Effector CD4-positive, alpha-beta T cell (primary cell): ENCODE measurements at places on chromosomes 6 and 20.

DNA sequence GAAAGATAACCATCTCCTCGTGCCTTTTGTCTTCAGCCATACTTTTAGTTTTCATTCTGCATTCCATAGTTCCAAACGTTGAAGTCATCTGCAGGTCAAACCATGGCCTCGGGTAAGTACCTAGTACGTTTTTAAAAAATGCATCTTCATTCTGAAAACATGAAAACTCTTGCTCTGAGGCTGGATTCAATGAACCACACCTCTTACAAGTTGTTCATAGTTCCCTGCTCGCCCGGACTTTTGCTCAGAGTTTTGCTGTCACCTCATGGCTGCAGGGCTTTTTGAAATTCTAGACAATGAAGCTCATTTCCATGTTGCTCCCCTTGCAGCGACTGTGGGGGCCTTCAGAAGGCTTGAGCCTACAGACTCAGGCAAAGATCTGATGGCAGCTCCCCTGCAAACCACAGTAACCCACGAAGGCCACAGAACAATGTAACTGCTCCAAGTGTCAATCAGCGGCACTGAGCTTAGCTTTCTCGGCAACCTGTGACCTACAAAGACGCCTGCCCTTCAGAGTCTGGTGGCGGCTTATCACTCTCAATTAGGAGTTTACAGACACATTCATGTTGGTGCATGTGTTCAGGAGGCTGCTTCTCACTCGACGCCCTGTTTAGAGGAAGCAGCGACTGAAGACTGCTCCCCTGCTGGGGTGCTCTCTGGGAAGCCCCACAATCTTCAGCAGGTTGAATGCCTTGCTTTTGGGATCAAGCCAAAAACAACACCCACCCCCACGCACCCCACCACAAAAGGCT is 61.2 kb downstream of the FOXC1 start:
- no peak for DNase-seq

- DNase-seq: no peak
These were observed 116.5 kb downstream of the TCP11 start for GRCh38 chr6:35024551-35025054.

- no peak for DNase-seq
These were observed 150.8 kb upstream of the RIPOR2 start for GRCh38 chr6:25086500-25087091.

DNA sequence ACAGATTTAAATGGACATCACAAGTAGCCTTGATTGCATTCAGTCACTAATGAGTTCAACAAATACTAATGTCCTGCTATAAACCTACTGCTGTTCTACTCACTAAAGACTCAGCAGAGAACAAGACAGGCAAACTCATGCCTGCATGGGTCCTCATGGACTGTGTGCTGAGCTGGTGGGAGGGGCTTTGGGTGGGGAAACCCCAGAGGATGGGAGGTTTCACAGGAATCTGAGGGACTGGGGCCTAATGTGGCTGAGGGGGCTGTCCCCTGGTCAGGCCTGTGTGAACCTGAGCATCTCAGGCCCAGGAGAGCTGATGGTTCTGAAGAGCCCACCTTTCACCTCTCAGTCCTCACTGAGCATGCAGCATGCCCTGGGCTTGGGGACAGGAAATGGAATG is 1.4 kb downstream of the CST8 start:
- no peak for DNase-seq

DNA sequence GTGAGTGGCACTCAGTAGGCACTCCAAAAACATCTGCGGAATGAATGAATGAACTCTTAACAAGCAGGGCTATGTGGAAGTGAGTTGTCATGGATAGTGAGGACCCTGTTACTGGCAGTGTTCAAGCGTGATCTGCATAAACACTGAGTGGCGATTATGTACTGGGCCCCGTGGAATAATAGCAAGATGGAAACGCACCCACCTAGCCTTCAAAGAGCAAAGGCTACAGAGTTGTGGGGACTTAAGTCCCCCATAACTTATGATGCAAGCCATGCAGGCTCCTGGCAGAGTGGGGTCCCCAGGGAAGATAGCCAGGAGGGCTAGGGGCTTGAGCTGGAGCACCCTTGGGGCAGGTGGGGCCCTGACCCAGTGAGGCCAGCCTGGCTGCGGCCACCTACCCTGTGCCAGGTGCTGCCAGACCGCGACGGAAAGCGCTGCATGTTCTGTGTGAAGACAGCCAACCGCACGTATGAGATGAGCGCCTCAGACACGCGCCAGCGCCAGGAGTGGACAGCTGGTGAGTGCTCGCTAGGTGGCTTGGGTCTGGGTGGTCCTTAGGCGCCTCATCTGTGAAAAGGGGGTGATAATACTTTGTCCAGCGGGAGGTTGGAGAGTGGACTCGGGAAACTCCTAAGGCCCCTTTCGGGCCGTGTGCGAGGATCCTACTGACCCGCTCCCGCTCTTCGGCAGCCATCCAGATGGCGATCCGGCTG is 20.0 kb downstream of the DEF6 start:
- DNase-seq: no peak

- no peak for DNase-seq
These were observed 309.0 kb upstream of the PTCHD4 start for GRCh38 chr6:48419992-48420391.

DNA sequence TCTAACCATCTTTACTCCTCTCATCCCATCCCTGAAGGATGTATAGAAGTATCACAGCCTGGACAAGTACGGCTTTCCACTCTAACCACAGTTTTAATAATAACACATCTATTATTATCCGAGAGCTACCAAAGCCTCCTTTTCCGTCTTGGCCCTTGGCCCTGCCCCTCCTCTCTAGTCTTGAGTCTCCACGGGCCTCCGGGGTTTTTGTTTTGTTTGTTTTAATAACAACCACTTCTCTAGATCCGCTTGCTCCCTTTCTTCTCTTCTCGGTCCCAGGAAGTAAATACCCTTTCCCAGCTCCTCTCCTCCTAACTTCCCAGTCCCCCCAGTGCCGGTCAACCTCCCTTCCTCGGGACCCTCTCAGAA is 661 bp downstream of the LCA5 start:
- no peak for DNase-seq

DNA sequence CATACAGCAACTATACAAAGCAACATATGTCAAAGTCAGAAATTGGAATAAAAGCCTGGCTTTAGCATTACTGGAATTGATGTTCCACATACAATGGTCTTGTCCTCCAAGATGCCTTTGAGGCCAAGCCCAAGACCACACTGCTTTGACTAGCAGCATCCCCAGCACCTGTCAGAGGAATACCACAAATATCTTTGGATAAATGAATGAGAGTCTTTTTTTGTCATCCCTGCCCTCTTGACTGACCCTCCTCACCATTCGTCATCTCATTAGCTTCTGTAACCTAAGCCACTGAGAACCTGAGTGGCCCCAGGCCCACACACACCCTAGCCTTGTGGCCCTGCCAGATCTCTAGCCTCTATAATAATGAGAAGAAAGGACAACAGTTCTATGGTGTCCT is 48.5 kb downstream of the TNFRSF21 start:
- DNase-seq: no peak

DNA sequence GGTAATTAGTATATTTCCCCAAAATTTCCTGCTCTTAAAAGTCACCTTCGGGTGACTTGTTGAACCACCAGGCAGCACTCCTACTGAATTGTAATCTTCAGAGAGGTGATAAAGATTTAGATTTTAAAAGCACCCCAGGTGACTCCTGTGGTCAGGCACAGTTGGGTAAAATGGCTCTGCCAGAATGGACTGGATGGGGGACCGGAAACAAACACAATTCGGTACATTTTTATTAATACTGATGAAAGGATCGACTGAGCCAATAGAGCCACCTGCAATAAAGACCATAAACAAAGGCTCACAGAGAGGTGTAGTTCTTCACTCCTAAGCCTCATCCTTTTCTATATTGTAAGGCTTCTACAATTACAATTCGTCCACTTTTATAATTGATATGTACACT is 19.6 kb upstream of the FAM83C start:
- DNase-seq: no peak

DNA sequence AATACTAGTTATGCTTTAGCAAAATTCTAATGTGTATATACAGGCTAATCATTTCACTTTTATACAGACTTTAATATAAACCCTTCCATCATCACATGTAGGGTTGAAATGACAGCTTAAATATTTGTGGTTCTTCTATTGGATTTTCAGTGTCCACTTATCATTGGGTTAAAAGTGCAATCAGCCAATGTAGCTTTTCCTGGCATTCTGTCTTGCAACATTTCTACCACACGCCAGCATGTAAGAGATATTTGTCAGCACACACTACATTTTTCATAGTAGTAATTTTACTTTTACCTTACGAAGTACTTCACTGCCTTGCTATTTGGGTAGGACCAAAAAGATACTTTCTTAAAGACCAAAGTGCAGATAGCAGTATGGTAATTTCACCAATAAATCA is 252.0 kb downstream of the TBX18 start:
- DNase-seq: no peak

DNA sequence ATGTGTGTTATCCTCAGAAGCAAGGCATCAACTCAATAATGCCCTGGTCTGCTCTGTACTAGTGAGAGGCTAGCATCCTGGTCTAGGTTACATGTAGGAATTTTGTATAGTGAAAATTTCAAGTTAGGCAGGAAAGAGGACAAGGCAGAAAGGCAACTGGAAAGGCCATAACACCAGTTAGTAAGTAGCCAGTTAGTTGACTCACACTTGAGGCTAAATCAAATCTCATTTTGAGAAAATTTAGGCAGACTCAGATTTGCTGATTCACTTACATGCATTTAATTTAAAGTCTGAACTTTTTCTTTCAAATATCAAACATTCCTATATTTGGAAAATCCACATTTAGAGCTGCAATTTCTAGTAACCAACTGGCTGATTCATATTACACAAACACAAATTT is 184.5 kb upstream of the TCF21 start:
- DNase-seq: no peak

DNA sequence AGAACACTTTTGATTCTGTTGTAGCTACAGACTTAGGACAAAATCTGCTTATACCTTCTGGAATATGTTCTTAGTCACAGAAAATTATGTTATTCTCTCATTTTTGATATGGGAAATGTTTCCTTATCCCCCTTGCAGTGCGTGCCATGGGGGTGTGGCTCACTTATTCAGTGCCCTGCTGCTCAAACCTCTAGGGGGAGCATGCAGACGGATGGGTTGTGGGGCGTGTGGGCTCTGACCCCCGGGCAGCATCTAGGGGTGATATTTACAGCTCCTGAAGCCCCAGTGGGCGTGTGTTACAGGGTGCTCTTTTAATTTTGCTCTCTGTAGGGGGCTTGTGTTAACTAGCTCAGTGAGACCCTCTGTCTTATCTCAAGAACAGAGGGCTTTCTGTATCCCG is 61.3 kb upstream of the FERMT1 start:
- no peak for DNase-seq

- DNase-seq: no peak
These were observed 107.8 kb downstream of the DHX35 start for GRCh38 chr20:39069976-39070375.

DNA sequence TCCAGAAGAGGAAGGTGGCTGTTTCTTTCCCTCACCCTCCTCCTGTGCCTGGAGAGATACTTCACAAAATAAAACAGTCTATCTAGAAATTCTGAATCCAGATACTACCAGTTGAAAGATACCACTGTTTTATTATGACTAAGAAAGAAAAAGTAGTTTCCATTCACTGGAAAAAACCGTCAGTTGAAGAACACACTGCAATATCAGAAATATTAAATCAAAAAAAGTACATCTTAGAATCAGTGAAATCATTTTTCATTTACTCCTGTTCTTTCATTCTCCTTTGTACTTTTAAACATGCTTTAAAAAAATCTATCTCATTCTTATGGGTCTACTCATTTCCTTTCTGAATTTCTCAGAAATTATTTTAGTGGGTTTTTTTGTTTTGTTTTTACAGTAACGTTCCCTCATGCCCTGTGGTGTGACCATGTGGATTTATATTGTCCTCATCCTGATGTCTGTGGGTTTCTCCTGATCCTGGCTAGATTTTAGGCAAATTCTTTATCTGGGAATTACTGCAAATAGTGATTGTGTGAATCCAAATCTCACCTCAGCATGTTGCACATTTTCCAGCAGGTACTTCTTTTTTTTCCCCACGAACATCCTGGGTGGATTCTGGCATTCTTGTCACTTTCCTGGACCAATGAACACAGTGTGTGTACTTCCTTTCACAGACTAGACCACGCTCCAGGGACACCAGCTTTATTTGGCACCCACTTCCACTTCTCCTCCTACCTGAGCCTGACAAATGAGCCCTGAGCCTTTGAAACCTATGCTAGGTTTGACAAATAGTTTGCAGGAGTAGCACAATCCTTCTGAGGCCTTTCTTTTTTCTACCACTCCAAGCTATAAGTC is 114.0 kb upstream of the LAMP5 start:
- DNase-seq: no peak

DNA sequence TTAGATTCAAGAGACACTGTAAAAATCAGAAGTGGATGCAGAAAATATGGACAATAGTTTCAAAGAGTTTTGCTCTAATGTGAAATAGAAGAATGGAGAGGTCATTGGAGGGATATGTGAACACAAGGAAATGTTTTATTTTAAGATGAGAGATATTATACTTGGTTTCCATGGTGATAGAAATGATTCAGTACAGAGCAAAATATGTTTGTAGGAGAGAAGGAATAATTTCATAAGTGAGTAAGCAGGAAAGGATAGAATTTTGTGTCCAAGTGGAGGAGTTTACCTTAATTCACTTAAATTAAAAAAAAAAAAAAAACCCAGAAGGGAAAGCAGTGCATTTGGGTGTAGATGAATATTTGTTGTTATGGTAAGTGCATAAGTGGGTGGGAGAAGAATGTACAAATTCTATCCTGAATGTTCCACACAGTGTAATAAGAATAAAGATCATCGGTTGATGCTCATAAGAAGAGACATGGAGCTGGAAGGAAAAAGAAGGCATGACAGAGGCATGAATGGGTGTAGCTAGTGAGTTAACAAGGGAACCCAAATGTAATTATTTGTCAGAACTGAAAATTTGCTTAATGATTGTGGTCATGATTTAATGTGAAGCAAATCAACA is 688.9 kb upstream of the GJE1 start:
- no peak for DNase-seq

DNA sequence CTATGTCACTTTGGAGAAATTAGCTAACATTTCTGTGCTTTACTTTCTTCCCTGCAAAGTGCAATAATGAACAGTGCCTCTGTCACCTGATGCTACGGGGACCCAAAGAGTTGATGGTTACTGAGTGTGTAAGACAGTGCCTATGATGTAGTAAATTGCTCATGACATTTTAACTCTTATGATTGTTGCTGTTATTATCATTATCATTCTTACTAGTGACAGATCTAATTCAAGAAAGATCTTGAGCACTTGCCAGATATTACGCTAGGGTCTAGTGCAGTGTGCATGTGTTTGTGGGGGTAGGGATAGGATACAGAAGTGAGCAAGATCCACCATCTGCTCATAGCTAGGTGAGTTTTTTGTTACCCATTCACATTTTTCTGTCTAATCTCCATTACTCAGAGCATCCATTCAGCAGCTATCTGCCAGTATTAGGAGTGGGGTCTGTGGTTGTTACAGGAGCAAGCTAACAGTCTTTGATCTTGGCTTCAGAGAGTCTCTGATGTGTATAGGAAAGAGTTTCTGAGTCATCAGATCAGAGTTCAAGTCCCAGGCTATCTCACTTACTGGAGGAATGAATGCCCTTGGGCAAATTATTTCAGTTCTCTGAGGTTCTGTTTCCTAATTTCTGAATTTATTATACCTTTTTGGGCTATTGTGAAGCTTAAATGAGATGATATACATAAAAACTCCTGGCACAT is 33.1 kb upstream of the DAAM2 start:
- DNase-seq: no peak

GRCh38 chr6:42429042-42429585 is 22.6 kb downstream of the TRERF1 start:
- DNase-seq: no peak
